ENCODE measurements at places on chromosomes 11 and 22. TPM values are rescaled to one million over a fixed set of nuclear protein-coding genes. Genes with fewer than 3 reads are reported as not detected.

GRCh38 chr22:39498368-39498767 is 3.7 kb upstream of the MIEF1 start:
- DNase-seq = no peak

TMPRSS4 gene
- total RNA-seq = not detected

LRRN4CL gene
- 0.25 TPM for total RNA-seq

H19 gene
- not detected for total RNA-seq

- DNase-seq = no peak
These were observed 215.9 kb upstream of the CCDC90B start for GRCh38 chr11:83502041-83502440.

CD3D gene
- total RNA-seq = 0.79 TPM

DNA sequence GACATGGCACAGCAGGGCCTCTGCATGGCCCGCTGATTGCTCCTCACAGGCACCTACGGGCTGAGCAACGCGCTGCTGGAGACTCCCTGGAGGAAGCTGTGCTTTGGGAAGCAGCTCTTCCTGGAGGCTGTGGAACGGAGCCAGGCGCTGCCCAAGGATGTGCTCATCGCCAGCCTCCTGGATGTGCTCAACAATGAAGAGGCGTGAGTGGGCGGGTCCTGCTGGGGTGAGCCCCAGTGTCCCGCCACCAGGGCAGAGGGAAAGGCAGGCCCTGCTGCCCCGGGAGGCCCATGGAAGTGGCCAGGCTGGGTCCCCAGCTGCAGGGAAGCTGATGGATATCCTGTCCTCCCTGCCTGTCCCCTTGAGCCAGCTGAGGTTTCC is 18.6 kb upstream of the DGCR8 start:
- DNase-seq = no peak

DNA sequence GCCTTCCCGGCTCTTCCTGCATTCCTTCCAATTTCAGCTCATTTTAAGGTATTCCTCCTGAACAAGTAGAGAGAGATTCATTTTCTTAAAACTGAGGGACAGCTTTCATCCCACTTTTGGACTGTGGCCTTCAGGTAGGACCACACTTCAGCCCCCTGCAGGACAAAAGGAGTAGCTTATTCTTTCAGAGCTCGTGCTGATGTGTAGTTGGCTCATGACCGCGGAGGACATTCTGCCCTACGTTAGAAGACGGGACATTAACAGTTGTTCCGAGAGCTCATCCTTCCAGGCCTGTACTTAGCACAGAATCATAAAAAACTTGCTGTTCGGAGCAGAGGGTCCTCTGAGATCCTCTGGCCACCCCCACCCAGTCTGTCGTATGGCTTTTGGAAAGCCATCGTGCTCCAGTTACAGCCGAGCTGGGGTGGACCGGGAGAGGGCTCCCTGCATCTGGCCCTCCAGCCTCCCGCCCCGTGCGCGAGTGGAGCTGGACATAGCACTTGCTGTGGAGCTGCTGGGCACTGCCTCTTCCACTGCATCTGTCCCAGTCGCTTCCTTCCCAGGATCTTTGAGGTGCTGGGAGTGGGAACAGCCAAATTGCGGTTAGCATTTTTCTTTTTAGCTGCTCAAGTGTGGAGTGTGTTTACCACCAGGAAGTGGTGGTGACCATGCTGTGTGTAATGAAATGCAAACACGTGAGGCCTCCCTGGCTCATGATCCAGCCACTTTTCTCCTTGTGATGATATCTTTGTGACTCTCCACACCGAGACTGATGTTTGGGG is 250.3 kb downstream of the TBC1D22A start:
- no peak for DNase-seq

PDE2A gene
- 2.9 TPM for total RNA-seq

Data from B cell (primary cell).